Central memory CD4-positive, alpha-beta T cell (primary cell): ENCODE measurements at places on chromosomes 4 and X.

- DNase-seq, result no peak
These were observed 890.8 kb downstream of the TRIML1 start for GRCh38 chr4:189029976-189030504.

- DNase-seq, result no peak
These were observed 215.5 kb downstream of the GPAT3 start for GRCh38 chr4:83751336-83751949.

- DNase-seq, result no peak
These were observed 3.7 kb upstream of the JAKMIP1 start for GRCh38 chr4:6204098-6204497.

- DNase-seq, result no peak
These were observed 28.5 kb upstream of the RTL3 start for GRCh38 chrX:78687586-78687985.

GRCh38 chrX:78622831-78623230, 36.3 kb downstream of the RTL3 start:
- DNase-seq, result no peak

DNA sequence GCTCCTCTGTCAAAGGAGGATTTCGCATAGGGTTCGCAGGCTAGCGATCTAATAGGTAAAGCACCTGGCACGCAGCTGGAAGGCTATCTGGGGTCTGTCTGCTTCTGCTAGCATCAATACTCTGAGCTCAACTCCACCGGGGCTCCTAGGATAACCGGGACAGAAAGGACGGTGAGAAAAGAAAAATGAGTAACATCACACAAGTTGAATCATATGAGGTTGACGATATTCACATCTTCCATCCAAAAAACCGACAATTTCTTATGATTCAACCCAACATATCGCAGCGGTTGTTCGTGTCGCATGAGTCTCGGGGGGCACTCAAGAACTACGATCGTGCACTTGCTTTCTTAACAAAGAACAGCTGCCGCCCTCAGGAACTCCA, 1.8 kb downstream of the PROM1 start:
- DNase-seq, result no peak

- DNase-seq, result no peak
These were observed 17.6 kb upstream of the C4orf50 start for GRCh38 chr4:6035786-6036185.

- DNase-seq, result no peak
These were observed 58.0 kb upstream of the PTPN13 start for GRCh38 chr4:86536151-86536550.

- DNase-seq, result no peak
These were observed 73.8 kb downstream of the KDM6A start for GRCh38 chrX:44946771-44947170.

DNA sequence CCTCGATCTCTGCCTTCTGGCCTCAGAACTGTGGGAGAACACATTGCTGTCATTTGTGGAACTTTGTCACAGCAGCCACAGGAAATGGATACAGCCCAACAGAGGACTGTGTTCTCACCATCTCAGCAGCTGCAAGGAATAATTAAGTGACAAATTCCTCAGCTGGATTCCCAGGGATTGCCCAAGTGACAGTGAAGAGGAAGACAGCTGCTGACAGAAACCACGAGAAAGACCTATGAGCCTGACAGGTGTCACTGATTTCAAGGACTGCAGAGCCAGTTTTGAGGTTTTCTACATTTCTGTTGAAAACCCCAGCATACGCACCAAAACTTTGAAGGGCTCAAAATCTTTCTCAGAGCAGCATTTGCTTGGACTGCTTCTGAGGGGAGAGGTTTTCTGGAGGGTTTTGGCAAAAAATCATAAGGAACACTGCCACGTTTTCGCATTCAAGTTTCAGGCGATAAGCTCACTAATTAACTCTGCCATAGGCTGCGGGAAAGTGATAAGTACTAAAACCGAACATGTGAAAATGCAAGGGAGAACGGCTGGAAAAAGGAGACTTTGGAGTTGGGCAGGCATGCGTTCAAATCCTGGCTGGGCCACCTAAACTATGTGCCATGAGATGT, 88.8 kb downstream of the DRD5 start:
- DNase-seq, result no peak

DNA sequence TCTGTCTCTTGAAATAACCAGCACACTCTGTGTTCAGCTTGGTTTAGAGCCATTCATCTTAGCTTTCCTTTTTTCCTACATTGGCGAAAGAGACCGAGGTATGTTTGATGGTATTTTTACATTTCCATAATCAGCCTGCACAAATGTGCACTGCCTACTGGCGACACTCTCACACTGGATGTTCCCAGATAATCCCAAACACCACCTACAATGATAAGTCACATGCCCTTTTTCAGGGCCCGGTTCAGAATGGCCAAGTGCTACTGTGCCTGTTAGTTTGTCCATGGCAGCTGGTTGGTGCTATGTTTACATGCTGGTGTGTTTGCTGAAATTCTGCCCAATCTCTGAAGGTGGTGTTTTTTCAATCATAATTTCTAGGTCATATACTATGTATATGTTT, 80.8 kb upstream of the NR3C2 start:
- no peak for DNase-seq

DNA sequence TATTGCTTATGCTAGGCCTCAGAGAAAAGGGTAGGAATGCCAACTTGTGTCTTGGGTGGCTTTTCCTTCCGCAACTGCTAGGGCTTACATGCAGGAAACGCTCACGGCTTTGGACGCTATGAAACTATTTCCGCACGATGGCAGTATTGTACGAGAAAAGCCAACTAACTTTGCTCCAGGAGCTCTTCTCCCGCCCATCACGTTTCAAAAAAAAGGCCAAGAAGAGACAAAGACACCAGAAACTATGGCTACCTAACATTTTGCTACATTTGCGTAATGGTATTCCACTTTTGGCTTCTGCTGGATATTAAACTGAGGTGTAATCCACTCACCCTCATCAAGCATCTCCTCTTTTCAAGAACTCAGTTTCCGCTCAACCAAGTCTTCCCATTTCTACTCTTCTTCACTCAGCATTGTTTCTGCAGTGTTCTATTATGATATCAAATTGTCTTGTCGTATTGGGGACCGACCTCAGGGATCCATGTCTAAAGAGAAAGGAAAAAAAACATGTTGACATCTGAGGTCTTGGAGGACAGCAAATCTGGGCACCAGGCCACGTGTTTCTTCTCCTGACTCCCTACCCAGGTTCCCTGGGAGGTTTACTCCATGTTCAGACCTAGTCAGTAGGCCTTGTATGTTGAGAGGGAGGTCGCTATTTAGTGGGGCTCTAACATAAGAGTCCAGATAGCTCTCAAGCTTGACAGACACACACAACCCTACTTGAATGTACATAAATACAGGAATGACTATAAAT, 239.4 kb upstream of the STK26 start:
- peak; percentile 84 for DNase-seq

DNA sequence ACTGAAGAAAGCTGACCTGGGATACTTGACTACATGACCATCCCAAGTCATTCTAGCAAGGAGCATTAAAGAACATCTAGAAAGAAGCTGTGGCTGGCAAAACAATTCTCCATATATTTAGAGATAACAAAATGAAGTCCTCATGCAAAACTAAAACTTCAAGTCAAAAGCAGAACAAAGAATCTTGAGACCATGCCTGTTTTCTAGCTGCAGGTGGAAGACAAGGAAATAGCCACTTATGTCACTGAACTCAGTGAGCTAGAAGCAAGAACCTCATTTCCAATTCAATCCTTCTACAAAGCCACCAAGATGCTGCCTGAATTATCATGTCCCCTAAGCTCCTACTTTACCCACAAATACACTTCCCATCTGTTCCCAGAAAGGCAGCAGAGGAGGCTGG, 13.8 kb downstream of the USP46 start:
- no peak for DNase-seq

- no peak for DNase-seq
These were observed 81.9 kb downstream of the VCX2 start for GRCh38 chrX:8089141-8089540.

DNA sequence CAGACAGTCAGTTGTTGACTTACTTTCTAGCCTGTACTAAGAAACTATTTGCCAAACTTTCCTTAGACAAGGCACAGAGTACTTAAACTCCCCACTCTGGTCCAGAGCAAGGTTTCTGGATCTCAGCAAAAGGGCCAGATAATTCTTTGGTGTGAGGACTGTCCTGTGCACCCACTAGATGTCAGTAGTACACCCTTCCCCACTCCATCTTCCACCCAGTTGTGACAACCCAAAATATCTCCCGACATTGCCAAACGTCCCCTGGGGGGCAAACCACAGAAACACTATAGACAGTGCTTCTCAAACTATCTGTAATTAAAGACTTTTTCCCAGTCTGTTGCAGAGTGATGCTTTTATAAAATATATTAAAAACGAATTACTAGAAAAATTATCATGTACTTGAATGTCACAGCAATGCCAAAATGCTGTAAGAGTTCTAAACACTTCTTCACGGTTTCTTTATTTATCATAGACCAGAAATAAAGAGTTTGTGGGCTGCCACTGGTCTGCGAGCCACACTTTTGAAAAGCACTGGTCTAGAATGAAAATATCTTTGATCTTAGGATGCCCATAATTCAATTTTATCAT, 203.5 kb downstream of the PRDM5 start:
- peak; percentile 12 for DNase-seq

- no peak for DNase-seq
These were observed 43.1 kb downstream of the MAB21L2 start for GRCh38 chr4:150625033-150625432.

- DNase-seq, result no peak
These were observed 347.1 kb upstream of the FAT1 start for GRCh38 chr4:187070740-187071139.

- no peak for DNase-seq
These were observed 83.8 kb downstream of the CCKAR start for GRCh38 chr4:26406346-26406975.

DNA sequence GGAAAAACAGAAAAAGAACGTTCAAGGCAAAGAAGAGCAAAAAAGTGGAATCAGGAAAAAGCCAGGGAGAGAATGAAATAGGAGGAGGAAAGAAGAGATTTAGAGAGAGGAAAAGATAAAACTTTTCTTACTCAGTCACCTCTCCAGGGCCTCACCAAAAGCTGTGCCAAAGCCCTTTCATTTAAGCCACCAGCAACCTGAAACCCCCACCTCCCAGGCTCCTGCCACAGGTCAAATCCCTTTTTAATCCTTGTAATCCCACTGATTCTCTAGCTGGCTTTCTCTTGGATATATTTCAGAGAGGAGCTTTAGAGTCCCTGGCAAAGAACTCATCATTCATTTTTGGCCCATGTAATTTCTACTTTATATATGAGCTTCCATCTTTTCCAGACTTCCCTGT, 25.7 kb upstream of the XIAP start:
- no peak for DNase-seq

GRCh38 chr4:124279741-124280140, 432.8 kb downstream of the ANKRD50 start:
- no peak for DNase-seq

GRCh38 chr4:176774852-176775251, 17.9 kb downstream of the VEGFC start:
- DNase-seq, result no peak

- no peak for DNase-seq
These were observed 26.6 kb upstream of the PPP1R2C start for GRCh38 chrX:42804524-42804923.
